Fibroblast of skin of scalp (primary cell): ENCODE measurements at places on chromosomes 11 and 22.
A peak's percentile ranks its signal among the peaks of the same experiment; 100 is the strongest.

- DNase-seq: no peak
Observed at GRCh38 chr11:57935402-57936049, 88.2 kb upstream of the OR9Q1 start.

GRCh38 chr22:49962751-49963646, 2.4 kb downstream of the PIM3 start:
- DNase-seq: no peak

- no peak for DNase-seq
Observed at GRCh38 chr11:116852261-116853031, 15.0 kb upstream of the APOA1 start.

DNA sequence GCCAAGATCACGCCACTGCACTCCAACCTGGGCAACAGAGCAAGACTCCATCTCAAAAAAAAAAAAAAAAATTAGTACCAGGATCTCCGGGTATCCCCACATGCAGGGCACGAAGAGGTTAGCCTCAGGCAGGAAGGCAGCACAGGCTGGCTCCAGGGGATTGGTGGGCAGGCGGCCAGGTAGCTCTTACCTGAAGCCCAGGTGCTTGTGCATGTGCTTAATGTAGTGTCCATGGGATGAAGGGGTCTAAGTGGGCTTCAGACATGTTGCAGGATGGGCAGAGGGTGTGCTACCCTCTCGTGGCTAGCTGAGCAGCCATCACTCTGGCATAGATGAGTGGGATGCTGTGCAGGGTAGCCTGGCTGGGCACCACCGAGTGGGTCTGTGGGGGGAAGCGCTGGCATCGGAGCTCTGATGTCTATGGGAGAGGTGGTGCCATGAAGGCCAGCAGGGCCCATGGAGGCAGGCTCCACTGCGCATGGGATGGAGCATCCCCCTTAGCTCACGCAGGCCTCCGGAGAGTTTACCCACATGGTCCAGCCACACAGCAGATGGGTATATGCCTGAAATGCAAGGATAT, 11.0 kb downstream of the RFPL1 start:
- no peak for DNase-seq

DNA sequence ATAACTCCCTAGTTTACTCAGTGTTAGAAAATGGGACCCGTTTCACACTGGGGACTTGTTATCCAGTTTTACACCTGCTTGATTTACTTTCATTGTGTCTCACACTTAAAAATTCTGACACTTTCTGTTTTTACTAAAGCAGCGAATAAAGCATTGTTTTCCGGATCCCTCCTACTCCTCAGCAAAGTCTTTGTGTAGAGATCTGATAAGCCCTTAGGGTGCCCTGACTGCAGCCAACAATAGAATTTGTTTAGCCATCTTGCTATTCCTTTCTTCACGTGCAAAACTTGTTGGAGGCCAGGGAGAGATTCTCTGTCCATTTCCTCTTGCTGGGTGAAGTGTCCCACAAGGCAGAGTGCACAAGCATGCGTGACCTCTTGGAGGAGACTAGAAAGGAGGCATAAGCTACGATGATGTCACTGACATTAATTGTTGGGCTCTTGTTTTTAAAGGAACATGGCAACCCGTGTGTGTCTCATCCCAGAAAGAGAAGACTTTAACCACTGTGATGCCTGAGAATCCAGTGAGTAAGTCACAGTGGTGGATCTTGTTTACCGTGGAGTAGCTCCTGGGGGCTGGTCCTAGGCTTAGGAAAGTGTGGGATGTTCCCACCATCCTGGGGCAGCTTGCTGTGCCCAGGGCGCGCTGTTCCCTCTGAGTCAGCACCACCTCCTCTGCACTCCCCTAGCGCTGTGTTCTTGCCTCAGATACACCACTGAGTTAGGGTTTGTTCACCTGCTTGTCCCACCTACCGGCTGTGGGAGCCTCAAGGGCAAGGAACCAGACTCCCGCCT, 27.7 kb downstream of the MICAL2 start:
- DNase-seq: peak; percentile 70

GRCh38 chr22:49152939-49153770, 674.5 kb downstream of the BRD1 start:
- no peak for DNase-seq

DNA sequence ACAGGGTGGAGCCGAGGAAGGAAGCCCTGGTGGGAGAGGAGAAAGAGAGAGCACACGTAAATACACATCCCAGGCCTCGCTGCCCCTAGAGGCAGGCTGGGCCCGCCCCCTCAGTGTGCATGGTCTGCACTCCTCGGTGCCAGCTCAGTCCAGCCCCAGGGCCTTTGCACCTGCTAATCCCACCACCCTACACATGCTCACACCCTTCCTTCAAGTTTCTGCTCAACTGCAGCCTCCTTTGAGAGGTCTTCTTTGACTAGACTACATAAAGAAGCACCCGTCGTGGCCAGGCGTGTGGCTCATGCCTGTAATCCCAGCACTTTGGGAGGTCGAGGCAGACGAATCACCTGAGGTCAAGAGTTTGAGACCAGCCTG, 5.5 kb downstream of the IL2RB start:
- no peak for DNase-seq

DNA sequence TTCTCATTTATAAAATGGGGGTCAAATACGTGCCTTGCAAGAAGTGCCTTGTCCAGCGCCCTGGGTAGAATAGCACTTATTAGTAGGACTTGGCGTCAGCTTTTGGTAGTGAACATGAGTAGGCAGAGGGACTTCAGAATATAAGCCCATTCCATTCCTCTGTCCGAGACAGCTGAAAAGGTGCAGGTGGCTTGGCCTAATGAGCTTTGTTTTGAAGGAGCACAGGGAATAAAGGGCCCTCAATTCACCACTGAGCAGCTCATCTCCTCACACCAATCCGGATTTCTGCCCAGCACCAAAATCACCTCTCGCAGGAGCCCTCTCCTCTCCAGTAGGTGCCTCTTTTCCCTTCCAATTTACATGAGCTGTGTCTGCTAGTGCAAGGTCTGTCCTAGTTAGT, 91.2 kb downstream of the DSCAML1 start:
- DNase-seq: no peak

- DNase-seq: no peak
Observed at GRCh38 chr22:25348391-25348790, 129.0 kb downstream of the CRYBB2 start.

DNA sequence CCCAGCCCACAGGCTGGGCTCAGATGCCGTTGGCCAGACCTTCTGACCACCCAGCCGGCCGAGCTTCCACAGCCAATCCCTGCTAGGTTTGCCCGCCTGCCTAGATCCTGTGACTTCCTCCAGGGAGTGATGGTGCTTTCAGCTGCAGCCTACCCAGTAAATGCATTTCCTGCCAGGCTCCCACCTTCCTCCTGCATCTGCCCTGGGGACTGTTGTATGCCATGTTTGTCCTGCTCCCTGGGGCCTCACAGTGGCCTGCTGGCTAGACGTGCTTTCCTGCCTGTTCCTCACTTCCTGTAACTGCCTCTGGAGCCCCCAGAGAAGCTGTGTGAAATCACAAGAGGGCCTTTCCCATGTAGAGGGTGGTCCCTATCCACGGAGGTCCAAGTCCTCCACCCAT, 86.2 kb downstream of the GALNT18 start:
- no peak for DNase-seq

DNA sequence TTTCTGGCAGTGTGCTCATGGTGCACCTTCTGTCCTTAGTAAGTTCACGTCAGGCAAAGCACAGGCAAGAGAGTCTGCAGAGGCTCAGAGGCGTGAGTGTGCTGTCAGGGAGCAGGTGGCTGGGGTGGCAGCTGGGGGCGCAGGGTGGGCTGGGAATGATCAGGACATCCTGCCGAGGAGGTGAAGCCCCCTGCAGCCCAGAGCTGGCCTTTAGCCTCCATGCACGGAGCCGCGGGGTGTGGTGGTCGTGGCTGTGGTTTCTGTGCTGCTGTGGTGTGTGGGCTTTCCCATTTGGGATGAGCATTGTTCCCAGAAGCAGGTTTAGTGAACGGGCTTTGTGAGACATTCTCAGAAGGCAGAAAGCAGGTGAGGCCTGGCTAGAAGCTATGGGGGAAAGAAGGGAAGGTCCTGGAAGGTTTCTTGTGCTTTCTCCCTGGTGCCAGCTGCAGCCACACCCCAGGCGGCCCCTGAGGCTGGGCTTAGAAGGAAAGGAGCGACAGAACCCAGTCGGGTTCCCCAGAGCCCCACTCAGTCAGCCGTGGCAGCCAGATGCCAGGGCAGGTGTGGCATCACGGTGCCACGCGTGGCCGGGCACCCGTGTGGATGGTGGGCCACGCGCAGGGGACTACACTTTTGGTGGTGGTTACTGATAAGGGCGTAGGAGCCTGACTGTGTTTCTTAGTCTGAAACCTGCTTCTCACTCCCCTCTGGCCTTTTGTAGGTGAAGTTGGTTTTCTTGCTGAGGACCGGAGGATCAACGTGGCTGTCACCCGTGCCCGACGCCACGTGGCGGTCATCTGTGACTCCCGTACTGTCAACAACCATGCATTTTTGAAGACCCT, 32.0 kb downstream of the IGHMBP2 start:
- no peak for DNase-seq

GRCh38 chr11:32752001-32752400, 42.5 kb downstream of the CCDC73 start:
- no peak for DNase-seq

DNA sequence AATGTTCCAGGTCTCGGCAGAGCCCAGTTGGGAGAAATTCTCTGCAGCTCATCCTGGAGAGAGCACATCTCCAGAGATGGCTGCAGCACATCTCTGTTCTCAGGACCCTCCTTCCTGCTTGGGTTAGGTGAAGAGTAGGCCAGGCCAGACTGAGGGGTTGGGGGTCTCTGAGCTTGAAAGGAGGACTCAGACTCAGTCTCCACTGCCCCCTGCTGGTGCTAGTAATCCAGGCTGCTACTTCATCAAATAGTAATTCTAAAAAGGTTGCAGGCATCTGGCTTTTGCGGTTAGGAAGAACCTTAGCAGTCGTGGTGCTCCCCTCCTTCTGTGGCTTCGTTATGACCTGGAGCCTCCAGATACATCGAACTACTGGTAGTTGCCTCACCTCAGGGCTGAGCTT, 9.7 kb downstream of the TUB start:
- DNase-seq: peak; percentile 27

DNA sequence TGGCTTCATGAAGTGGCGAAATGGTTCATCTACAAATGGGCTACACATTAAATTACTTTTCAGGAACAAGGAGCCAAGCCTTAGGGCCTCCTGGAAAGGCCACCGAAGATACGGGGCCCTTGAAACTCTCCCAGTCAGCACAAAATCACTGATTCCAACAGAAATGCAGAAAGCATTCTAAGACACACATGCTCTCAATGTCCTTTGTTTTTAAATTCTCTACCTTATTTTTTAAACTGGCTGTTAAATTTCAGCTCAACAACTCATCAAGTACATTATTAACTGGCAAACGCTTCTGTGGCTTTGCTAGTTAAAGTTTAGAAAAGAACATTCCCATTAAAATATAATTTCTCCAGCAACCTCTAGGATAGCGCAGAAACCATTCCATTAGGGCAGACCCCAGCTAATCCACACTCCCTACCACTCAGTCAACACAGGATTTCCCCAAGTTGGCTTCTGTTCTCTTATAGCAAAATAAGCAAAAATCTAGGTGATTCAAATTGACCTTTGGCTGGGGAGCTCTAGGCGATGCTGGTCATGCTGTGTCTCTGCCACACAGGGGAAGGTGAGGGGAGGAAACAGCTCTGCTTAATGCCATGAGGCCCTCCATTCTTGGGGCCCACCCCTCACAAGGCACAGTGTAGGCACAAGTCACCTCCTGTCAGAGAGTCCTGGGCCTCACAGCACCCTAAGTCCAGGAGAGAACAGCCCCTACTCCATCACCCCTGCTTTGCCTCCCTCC, 47.1 kb downstream of the PLEKHA7 start:
- DNase-seq: no peak

DNA sequence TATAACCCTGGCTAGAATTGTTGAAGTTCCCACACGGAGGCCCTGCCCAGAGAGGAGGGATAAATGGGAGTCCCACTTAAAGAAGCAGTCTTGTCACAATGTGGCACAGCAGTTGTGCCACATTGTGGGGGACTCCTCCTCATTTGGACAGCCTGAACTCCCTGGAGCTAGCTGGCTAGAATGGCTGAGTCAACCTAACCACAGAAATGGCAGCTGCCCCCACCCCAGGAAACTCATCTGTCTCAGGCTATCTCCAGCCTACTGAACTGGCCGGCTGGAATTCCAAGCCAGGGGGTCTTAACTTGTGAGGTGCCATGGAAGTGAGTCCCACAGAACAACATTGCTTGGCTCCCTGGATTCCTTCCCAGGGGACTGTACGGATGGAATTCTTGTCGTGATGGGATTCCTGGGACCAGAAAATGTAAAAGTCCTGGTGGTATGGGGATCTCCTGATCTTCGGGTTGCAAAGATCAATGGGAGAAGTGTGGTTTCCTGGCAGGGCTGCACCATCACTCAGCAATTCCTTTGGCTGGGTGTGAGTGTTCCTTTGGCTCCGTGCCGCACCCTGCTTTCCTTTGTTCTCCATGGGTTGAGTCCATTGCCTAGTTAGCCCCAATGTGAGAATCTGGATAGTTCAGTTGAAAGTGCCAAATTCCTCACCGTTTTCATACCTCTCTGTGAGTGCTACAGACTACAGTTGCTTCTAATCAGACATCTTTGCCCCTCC, 791.2 kb upstream of the FAT3 start:
- DNase-seq: peak; percentile 27

DNA sequence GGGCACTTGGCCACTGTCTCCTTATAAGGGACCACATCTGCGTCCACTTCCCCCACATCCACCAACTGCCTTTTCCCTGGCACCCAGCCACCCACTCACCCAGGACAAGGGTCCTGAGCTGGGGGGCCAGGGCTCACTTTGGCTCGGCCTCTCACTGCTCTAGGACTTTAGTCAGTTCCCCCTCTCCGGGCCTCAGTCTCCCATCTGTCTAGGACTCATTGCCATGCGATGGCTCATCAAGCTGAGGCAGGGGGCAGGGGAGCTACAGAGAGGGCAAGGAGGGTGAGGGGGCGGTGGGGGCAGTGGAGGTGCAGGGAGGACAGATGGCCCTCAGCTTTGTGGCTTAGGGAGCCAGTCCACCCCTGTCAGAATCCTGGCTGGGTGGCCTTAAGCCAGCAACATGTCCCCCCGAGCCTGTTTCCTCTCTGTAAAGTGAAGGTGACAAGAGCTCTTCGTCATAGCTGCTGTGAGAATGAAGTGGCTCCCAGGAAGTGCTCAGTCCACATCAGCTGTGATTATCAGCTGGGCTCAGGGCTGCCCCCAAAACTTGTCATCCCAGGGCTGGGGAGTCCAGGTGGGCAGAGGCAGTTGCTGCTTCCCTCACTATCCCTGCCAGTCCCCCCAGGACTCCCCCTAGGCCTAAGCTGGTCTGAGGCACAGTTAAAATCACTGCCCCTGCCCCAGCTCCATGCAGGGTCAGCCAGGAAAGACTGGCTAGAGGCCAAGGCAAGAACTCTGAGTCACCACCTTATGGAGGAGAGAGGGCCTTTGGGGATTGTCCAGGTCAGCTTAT, 14.9 kb downstream of the RAC2 start:
- peak; percentile 79 for DNase-seq

- no peak for DNase-seq
Observed at GRCh38 chr11:82869657-82870056, 30.6 kb downstream of the PRCP start.

GRCh38 chr11:122215244-122215992, 99.4 kb upstream of the BLID start:
- peak; percentile 87 for DNase-seq

GRCh38 chr11:19868281-19868821, 155.7 kb downstream of the NAV2 start:
- peak; percentile 96 for DNase-seq
